ENCODE measurements at places on chromosomes 6 and 20.

GRCh38 chr6:15735567-15736265 lies 72.9 kb upstream of the DTNBP1 start:
- DNase-seq, result no peak

DNA sequence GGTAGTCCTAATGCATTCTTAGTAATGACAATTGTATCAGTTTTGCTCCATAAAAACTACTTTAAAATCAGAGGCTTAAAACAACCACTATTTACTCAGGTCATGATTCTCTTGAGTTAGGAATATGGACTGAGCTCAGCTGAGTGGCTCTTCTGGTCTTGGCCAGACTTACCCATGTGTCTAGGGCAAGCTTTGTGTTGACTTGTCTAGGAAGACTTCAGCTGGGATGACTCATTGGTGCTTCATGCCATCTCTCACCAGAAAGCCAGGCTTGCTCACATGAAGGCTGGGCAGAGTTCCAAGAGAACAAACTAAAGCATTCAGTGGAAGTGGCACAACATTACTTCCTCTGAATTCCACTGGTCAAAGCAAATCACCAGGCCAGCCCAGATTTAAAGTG lies 155.3 kb downstream of the DHX35 start:
- DNase-seq, result no peak

- DNase-seq, result no peak
These were observed 794.7 kb downstream of the DHX35 start for GRCh38 chr20:39756828-39757227.

DNA sequence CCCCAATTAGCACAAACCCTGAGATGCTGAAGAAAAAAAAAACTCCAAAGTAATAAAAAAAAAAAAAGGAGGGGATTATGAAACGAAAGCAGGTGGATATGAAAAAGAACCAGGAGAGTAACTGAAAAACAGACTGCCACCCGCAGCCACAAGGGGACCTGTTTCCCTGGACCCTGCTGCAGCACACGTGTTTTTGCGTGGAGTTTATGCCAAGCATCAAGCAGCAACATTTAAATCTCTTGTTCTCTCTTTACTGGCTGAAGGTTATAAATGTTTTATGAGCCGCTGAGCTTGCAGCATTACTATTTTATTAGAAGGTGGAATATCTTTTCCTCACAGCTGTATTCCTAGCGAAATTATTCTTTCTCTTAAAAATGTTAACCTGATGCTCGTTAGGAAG lies 131.6 kb upstream of the OLIG3 start:
- DNase-seq, result no peak

DNA sequence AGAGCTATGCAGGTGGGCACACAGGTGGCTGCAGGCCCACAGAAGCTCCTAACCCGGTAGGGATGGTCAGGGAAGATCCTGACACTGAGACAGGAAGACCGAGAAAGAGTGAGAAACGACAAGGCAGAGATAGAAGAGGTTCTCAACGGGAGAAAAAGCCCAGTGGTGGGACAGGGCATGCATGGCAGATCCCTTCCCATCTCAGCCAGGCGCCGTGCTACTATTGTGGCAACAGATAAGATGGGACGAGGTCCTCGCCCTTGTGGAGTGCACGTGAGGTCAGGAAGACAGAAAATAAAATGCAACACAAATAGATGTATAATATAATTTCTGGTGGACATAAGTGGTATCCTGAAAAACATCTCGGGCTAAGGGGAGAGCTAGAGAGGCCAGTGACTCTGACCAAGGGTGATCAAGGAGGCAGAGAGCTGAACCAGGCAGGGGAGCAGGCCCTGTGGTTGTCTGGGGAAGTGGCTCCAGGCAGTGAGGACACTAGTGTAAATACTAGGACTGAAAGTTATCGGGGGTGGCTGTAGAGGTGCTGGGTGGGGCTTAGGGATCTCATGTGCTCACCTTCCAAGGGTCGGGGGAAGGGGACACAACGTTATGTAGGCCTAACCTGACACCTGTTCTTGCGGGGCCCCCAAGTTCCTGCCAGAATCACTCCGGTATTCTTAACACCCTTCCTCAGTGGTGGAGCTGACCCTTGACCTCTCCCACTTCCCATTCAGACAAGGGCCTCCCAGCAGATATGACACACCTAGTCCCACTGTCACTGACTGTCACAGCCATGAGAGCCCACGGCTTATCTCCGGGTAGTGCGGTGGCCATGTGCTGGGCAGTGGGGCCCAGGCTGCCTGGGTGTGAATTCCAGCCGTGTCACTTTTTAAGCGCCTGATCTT lies 1.0 kb downstream of the SRXN1 start:
- no peak for DNase-seq

- DNase-seq, result no peak
These were observed 570.0 kb downstream of the TBC1D32 start for GRCh38 chr6:120764312-120764711.

- DNase-seq, result no peak
These were observed 218.6 kb upstream of the MOCS1 start for GRCh38 chr6:40152701-40153436.

- DNase-seq, result no peak
These were observed 35.9 kb upstream of the BPIFA2 start for GRCh38 chr20:33131949-33132473.

DNA sequence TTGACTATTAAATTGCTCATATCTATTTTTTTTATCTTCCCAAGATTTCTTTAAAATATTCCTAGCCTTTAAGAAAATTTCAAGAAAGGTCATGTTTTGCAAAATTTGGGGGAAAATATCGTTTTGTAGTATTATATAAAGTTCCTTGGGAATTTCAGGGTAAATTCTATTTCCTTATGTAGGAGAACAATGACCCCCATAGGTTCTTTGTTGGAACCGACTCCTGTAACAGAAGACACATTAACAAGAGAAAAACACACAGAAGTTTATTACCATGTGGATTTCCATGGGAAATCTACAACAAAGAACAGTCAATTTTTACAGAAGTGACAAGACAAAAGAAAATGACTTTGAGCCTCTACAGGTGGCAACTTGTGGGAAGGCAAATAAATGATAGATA lies 68.1 kb downstream of the ADGB start:
- DNase-seq, result no peak

- DNase-seq, result no peak
These were observed 394.9 kb downstream of the MAFB start for GRCh38 chr20:40294175-40294574.

- peak; percentile 82 for DNase-seq
These were observed 66.2 kb upstream of the SNX9 start for GRCh38 chr6:157756708-157757429.

DNA sequence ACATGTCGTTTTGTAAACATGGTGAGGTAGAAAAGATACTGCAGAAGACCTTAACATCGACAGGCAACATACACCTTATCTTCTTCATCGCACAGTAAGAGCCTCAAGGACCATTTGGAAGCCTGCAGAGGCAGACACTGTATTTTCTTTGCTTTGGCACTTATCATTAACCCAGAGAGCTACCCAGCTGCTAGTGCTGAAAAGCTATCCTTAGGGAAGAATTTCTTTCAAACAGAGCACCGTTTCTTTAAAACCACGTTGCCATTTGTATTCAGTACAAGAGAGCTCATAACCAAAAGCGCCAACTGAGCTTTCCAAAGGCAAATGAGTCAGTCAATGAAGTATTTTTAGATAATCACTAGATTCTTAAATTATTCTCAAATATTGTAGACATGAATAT lies 306.6 kb downstream of the EPM2A start:
- DNase-seq, result no peak

GRCh38 chr20:58808271-58809046 lies 42.2 kb downstream of the GNAS-AS1 start:
- DNase-seq, result no peak

DNA sequence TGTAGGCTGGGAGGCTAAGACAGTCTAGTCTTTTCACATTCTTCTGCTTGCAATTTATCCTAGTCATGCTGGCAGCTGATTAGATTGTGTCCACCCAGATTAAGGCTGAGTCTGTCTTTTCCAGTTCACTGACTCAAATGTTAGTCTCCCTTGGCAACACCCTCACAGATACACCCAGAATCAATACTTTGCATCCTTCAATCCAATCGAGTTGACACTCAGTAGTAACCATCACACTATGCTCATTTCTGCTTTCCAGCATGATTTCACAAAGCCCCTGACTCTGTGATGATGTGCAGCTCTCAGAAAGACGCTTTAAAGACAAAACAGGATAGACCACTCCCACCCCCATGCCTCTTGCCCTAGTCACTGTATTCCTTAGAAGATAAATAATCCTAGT lies 693.0 kb downstream of the HTR1B start:
- DNase-seq, result no peak

- no peak for DNase-seq
These were observed 134.1 kb upstream of the CITED2 start for GRCh38 chr6:139508576-139508975.

DNA sequence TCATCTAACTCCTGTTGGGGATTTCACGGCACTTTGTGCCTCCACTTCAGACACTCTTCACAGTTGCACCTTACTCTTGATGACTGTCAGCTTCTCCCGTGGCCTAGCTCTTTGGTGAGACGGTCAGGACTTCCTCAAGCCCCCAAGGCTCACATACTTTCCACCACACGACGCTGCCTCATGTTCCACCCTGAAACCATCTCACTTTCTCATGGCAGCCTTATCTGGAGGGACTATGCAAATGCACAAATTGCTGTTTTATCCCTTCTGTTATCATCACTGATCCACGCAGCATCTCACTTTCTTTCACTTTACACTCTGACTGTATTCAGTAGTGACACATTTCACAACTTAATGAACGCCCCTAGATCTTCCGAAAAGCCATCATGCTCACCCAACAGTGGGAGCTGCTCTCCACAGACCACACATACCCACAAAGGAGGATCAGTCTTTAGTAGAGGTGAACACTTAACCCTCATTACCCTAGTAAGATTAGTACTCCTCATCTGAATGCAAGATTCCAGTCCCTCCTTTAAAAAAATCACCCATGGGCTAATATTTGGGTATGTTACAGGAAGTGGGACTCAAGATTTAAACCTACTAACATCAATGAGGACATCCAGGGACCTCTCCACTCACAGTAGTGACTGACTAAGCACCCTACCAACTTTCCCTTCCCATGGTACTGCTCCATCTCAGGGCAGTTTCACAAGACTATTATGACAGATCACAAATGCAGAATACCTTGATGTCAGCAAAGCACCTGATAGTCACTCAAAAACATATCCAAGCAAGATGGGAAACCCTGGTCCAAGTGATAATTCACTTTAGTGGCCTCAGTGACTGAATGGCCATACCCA lies 35.4 kb downstream of the FYN start:
- DNase-seq, result no peak

DNA sequence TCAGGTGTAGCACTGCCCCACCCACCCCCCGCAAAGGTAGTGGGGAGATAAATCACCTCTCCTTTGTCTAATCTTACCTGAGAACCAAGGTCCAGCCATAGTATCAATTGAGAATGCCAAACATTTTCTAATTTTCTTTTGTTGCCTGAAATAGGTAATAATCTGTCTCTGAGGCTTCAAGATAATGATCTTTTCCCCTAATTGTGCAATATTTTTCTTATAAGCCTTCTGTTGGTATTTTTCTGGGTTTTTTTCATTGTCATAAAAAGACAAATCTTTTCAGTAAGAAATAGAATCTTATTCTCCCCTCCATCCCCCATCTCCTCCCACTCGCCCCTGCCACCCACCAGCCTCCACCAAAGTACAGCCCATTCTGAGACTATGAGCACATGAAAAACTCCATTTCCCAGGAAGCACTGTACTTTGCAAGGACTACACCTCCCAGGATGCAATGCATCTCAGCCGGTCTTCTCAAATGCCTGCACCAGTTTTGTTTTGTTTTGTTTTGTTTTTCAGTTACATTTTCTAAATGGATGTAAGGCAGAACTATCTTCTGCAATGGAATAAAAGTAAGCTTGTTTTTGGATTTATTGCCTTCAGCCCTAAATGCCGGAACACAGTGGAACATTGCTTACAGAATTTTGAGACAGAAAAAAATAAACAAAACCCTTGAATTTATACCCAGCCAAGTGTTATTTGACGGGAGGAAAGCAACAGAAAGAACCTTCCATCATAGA lies 268.0 kb downstream of the TFAP2A start:
- DNase-seq, result peak; percentile 17

GRCh38 chr6:137095651-137096238 lies 51.0 kb upstream of the IL20RA start:
- DNase-seq, result no peak

DNA sequence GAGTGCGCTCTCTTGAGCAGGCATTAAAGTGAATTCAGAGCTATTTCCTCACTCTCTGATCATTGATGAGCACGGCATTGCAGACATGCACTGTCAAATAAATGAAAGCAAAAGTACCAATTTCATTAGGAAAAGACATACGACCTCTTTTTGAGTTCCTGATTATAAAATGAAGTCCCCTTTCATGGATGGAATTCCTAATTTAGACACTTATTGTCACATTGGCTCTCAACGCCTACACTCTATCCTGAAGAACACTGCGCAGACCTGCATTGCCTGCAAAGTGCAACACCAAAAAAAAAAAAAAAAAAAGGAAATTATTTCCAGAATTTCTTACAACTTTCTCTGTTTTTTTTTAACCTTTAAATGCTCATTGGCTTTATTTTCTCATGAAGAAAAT lies 1.6 kb downstream of the ADGRB3 start:
- no peak for DNase-seq

DNA sequence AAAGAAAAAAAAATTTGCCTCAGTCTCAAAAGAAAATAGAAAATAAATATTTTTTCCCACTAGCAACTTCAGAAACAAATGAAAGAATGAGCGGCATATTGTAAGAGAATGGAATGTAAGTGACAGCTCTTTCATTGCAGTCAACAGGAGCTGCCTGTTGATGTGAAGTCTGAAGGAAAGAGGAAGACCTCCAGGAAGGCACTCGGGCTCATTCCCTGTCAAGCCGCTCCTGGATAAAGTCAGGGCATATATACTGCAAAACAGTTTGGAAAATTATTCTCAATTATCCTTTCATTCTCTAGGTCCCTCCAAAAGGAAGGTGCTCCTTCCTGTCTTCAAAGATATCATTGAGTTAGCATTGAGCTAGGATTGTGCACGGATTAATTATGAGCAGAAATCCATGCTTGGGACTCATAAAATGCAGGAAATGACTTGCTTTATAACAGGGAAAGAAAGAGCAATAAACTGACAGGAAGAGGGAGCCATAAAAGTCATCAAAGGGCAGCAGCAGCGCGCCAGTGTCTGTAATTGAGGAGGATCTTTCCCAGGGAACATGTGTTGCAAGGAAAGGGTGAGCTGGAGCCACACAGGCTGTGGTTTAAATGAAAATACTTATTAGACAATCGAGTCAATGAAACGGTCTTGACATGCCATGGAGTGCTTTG lies 218.2 kb downstream of the C6orf118 start:
- no peak for DNase-seq

DNA sequence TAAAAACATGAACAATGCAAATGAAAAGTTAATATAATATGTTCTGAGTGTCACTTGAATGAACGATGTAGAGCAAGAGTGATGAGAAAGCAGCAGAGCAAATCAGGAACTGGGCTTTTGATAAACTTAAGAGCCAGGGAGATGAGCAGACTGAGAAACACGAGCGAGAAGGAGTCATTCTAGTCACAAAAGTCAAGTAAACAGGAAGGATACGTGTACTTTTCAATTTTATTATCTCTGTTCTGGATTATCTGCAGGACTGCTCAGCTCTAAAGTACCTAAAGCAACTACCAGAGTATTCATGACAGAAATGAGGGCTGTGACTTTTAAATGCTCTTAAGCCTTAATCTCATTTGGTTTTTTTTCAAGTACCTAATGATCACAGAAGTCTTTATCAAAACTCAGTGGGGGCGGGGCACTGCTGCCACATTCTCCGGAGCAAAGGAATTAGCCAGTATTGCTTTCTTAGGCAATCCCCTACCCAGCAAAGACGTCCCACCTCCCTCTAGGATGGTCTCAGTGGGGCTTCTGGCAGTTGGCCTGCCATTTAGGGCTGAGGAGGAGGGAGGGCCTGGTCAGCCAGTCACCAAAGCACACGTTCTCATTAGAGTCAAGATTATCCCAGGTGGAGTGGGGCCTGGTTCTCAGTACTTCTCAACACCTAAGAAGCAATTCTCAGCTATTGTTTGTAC lies 8.6 kb downstream of the MAN1A1 start:
- DNase-seq, result no peak

Data from AG08396 (cell line).